Stimulated activated CD4-positive, alpha-beta T cell treated with anti-CD3 and anti-CD28 coated beads, Interleukin-15, amount 100 ng/mL, for 1 hour (primary cell): ENCODE measurements at places on chromosomes 3 and 15.

DNA sequence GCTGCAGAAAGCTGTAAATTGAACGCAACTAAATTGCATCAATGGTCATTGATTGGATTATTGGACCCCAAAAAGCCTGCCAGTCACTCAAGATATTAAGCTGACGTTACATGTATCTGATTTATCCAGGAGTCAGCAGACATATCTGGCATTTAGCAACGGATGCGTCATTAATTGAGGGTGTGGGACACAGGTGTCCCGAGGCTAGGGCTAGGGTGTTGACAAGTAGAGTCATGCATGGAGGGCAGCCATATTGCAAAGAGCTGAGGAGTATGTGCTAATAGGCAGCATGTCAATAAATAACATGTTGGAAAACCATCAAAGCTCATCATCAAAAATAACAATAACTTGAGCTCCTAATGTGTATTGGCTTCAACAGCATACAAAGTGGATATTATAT lies 234.5 kb upstream of the GOLGA6L4 start:
- DNase-seq, result no peak

GRCh38 chr3:78856164-78856563 lies 911.6 kb downstream of the ROBO1 start:
- no peak for DNase-seq

DNA sequence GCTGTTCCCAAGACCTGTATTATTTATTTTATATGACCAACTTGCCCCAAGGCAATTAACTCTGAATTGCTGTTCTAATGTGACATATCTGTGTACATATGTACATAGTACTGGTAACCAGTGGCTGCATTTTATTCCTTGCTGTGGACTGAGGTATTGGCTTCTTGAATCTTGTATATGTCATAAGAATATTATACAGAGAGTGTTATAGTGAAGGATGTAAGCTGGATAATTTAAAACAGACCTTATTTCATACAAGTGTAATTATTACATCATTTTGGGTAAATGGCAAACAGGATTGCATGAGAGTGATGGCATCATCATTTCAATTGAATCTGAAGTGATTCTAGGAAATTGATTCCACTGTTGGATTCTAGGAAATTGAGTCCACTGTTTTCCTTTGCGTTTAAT lies 32.9 kb downstream of the B3GALNT1 start:
- no peak for DNase-seq

GRCh38 chr3:54897028-54897711 lies 30.7 kb downstream of the LRTM1 start:
- DNase-seq, result no peak

GRCh38 chr15:42284551-42284950 lies 11.3 kb upstream of the TMEM87A start:
- DNase-seq, result no peak

DNA sequence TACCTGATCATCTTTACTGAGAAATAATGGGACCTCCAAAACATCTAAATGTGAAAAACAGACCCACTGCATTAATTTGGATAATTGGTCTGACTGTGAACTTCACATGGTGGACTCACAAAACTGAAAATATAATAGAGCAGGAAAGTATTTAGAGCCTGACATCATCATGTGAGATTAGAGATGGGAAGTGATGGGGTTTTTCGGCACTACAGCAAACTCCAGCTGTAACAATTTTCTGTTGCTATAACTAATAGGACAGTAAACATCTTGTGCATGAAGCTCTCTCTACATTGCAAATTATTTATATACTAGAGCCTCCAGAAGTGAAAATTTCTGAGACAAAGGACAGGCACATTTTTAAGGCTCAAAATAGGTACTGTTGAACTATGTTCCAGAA lies 32.2 kb downstream of the VEPH1 start:
- no peak for DNase-seq

DNA sequence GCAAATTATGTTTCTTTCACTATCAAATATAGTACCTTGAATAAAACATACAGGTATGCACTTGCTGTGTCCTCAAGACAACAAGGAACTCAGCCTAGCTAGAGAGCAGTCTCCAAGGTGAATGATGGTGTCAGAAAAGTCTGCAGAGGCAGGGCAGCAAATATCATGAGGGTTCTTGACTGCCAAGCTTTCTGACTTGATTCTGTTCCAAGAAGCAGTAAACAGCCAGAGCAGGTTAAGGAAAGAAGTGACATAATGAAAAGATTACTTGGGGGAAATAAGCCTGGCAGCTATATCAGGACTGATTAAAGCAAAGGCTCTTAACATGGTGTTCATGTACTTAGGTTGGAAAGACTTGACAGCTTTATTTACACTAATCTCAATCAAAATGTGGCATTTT lies 192.2 kb upstream of the GADL1 start:
- DNase-seq, result no peak

DNA sequence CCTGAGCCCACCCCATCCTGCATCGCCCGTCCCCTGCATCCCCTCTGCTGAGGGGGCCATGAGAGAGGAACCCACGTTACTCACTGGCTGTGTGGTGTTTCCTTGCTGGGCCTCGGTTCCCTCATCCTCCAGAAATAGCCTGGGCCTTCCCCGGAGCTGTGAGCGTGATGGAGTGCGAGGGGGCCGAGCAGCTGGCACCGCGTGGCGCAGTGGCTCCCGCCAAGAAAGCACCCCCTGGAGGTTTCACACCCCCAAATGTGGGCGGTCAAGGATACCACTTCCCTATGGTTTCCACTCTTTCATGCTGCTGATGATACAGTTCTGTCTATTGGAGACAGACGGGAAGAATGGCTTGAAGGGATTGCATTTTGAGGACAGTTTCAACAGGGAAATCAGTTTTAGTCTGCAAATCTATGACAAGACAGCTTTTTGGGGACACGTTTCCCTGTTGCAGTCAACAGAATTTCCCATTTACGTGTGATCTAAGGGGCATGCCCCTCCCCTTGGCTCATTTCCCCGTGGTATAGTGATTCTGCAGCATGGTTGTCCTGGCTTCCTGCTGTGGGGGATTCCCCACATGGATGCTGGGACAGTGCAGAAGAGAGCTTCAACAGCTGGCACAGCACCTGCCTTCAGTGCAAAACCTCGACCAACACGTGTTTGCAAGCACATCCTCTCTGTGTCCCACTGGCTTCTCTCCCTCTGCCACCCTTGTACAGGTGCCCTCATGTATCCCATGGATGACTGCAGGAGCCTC lies 377.5 kb downstream of the LRTM1 start:
- DNase-seq, result no peak

GRCh38 chr3:126678693-126679317 lies 23.9 kb upstream of the TXNRD3 start:
- DNase-seq, result no peak
